Activated CD4-positive, alpha-beta T cell treated with anti-CD3 and anti-CD28 coated beads for 36 hours (primary cell): ENCODE measurements at places on chromosomes 1 and 21.

- no peak for DNase-seq
Measured at GRCh38 chr1:162292422-162292849, 84.2 kb downstream of the SPATA46 start.

- DNase-seq, result no peak
Measured at GRCh38 chr1:234899041-234899729, 229.5 kb downstream of the TOMM20 start.

GRCh38 chr1:185984113-185984836 is 250.1 kb downstream of the HMCN1 start:
- DNase-seq, result no peak

- no peak for DNase-seq
Measured at GRCh38 chr1:28296401-28297261, 32.2 kb upstream of the MED18 start.

DNA sequence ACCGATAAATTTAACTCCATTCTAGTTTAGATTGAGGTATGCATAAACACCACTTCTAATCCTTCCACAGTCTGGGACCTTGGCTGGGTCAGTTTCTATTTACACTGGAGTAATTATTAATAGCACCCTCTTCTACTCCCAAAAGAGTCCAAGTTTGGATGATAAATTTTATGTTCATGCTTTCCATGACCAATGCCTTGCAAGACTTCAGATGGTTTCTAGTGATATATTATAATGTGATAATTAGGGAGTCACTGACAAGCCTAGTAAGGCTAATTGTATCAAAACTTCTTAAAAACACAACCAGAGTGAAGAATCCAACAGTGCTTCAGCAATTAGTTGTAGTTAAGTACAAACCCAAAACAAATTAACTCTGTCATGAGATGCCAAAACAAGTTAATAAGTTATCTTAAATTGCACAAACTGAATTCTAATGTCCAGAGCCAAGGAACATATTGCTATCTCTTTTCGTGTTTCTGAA is 489.6 kb downstream of the TTLL7 start:
- DNase-seq, result no peak

- no peak for DNase-seq
Measured at GRCh38 chr1:46451948-46452930, 37.4 kb upstream of the DMBX1 start.

DNA sequence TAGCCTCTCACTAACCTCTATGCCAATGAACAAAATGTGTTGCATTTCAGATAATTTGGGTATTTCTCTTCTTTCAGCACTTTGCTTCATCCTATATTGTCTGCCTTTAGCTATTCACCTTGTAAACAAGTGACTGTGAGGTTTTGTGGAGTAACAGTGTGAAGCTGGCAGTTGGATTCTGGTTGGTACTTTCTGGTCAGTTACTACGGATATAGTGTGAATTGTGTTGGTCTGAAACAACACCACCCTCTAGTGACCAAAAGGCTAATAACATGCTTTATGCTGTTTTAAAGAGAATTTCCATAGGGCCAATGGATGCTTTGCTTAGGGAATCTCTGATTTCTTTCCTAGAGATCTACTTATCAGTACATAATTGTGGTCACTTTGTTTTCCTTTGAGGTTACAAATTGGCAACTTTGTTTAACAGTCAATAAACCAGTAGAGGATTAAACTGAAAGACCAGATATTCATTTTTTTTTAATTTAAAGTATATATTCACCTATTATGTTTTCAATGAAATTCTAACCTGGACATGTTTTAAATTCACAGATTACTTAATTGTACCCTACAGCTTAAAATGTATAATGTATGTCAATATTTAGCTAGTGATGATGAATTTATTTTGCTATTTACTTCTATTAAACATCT is 2.5 kb upstream of the PTGER3 start:
- no peak for DNase-seq

DNA sequence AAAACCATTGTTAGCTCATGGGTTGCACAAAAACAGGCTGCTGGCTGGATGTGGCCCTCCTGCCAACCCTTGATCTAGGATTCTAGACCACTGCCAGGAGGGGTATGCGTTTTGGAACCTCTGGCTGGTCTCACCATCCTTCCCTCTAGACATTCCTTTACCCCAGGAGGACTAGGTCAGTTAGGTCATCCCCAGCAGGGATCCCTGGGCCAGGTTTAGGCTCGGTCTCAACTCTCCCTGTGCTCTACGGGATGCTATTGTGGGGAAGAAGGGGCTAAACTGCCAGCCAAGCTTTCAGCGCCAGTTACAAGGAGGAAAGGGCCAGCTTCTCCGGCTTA is 22.7 kb downstream of the SLC2A1 start:
- peak; percentile 3 for DNase-seq

DNA sequence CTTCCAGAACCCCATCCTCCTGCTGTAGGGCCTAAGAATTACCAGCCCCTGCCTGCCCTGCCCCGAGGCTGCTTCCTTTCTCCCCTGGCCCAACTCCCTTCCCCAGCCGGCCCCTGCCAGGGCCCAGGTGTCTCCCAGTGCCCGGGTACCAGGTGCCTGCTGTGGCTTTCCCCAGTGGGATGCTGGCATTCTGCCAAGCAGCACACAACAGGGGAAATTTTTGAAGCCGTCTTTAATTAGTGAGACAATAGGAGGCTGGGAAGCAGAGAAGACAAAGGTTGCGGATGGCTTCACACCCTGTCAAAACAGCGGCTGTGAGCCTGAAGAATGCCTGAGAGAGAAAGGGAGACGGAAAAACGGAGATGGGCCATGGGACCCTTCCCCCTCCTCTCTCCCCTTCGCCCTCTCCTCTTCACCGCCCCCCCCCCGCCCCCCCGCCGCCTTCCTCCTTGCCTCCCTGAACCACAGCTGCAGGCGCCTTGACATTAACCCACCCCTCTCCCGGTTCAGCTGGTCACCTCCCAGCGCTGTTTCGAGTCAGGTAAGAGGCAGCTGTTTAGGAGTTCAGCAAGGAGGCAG is 33.6 kb downstream of the LRRN2 start:
- DNase-seq, result no peak

GRCh38 chr1:193590102-193590501 is 403.7 kb upstream of the B3GALT2 start:
- no peak for DNase-seq

DNA sequence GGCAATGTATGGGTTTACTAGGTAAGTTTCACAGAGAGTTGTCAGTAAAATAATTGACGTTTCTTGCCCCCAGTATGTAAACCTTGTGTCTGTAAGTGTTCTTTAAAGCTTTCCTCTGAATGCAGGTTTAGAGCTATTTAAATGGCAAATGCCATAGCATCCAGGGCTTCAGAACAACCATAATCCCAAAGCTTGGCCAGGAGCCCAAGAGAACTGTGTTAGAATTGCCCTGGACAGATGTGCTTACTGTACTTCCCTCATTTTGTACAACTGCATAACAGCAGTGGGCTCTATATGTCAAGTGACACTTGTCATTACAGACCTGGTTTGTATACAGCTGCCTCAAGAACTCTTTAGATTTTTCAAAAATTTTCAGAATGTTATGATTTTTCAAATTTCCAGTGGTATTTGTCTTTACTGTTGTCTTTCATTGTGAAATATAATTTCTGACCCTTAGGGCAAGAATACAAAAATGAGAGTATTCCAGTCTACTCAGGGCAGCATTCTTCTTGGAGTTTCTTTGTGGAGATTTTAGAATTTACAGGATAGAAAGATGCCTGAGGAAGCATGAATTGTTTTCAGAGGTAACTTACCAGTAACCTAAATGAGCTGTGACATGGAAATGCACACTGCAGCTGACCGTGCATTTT is 136.9 kb upstream of the L1TD1 start:
- DNase-seq, result no peak

- no peak for DNase-seq
Measured at GRCh38 chr1:100387657-100388350, 35.5 kb downstream of the CDC14A start.

- peak; percentile 15 for DNase-seq
Measured at GRCh38 chr1:208988811-208989222, 594.7 kb upstream of the CAMK1G start.

- DNase-seq, result no peak
Measured at GRCh38 chr1:181658581-181658980, 175.3 kb downstream of the CACNA1E start.

DNA sequence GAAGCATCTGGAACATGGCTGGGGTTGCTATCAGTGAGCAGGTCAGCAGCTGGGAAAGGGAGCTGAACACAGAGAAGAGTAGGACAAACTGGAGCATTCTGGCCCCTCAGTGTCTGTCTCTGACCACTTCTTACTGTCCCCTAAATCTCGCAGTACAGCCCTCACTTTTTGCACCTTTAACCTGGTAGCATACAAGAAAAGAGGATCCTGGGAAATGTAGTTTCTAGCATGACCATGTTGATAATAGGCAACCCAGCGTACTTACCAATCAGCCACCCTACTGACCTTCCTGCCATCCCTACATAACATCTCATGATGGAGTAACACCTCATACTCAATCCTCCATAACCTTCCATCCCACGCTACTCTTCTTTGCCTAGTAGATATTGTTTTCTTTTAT is 99.1 kb upstream of the RAVER2 start:
- no peak for DNase-seq

- DNase-seq, result no peak
Measured at GRCh38 chr21:36552434-36552785, 72.5 kb upstream of the CLDN14 start.

DNA sequence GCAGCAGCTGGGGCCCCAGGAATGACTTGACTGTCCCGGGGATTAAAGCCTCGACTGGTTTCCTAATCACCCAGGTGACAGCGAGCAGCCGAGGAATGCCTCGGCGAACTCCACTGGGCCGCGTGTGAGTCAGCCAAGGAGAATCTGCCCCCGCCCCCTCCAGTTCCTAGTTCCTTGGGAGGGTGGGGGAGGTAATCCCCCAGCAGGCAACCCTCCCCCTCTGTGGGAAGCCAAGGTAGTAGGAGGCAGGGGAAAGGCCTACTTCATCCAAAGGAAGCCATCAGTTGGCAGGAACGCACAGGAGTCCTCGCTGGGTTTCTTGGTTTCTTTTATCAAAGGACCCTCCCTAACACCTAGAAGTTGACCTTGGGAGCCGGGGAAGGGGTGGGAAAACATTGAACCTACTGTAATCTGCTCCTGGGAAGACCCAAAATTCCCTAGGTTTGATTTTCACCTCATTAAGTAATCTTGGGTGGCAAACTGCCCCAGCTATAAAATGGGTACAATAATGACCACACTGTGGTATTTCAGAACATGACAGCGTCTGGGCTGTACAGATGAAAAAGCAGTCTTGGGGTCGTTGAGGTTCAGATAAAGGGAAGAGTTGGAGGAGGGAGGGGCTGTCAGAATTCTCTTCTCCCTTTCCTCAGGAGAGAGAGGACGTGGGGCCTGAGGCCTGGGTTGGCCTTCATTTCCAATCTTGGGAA is 1.4 kb downstream of the TENT5B start:
- DNase-seq, result no peak

GRCh38 chr1:161973924-161974845 is 49.5 kb downstream of the OLFML2B start:
- no peak for DNase-seq

DNA sequence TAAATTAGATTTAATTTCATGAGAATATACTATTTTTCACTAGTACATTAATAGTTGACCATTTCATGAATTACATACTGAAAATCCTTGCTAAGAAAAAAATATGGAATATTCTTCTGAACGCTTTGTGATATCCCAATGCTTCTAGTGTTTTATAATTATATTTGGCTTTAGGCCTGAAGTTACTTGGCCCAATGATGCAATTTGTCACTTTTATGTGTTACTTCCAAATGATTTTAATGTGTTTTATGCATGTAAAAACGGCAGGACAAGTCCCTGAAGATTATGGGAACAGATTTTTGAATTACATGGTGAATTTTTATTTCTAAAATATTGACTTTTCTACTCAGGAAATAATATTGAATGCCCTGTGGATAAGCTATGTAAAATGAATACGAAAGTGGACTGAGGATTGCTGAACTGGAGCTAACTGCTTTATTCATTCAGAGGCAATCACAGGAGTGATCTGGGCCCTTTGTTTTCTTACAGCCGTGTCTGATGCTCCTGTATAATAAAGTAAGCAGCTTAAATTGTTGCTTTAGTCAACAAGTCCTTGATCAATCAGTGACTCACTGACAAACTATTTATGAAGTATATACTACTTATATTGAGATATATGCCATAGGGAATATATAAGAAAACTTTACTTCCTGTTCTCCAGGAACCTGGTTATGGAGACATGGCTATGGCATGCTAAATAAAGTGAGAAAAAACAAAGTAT is 543.0 kb upstream of the RGS18 start:
- no peak for DNase-seq

- DNase-seq, result no peak
Measured at GRCh38 chr1:101444873-101445618, 208.2 kb downstream of the S1PR1 start.

- DNase-seq, result no peak
Measured at GRCh38 chr1:240808381-240808780, 196.4 kb upstream of the GREM2 start.

GRCh38 chr1:175217721-175218531 is 25.4 kb upstream of the KIAA0040 start:
- DNase-seq, result no peak

DNA sequence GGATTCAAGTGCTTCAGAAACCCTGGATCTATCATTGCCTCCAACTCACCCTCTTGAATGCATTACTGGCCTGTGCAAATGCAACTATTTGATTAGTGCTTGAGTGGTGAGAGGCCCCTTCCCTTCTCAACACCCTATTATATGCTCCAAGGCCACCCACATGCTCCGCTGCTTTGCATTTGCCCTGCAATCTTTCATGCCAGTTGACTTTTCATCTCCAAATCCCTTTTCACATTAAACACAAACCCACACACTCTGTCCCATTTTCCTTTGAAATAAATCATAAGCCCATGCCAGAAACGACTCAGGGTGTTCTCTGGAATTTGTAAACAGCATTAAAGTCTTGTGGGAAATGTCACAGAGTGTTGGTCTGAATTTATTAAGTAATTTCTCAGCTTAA is 78.9 kb upstream of the CTTNBP2NL start:
- no peak for DNase-seq

DNA sequence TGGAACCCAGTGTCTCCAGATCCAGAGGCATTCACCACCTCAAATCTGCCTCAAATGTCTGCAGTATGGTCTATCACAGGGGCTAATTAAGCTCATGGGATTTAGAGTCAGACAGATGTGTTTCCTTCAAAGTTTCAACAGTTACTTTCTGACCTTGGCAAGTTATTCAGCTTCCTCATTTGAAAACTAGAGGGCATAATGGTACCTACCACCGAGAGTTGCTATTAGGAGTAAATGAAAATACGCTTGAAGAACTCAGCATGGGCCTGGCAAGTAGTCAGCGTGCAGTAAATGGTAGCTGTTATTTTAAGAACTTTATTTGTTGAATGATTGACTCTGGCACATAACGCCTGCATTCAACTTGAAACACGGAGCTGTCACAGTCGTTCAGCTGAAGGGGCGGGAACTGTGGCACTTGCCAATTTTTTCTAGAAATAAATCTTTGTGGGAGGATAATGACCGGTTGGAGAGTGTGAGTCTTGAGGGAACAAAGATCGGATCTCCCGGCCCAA is 1.2 kb upstream of the CAP1 start:
- no peak for DNase-seq

DNA sequence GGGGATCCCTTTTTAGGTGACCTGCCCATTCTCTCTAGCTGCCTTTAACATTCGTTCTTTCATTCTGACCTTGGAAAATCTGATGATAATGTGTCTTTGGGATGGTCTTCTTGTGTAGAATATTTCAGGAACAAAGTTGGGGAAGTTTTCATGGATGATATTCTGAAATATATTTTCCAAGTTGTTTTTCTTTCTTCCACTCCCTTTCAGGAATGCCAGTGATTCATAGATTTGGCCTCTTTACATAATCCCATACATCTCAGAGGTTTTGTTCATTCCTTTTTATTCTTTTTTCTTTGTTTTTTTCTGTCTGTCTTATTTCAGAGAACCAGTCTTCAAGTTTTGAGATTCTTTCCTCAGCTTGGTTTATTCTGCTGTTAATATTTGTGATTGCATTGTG is 13.9 kb upstream of the SCMH1 start:
- no peak for DNase-seq

- peak; percentile 28 for DNase-seq
Measured at GRCh38 chr1:165443539-165444311, 1.2 kb downstream of the RXRG start.
